Activated CD8-positive, alpha-beta memory T cell treated with anti-CD3 and anti-CD28 coated beads, Interleukin-2, amount 10 ng/mL, durations not matched to agents 7 days and 5 days (primary cell): ENCODE measurements at places on chromosomes 6 and 20. TPM values are rescaled to one million over a fixed set of nuclear protein-coding genes. Genes with fewer than 3 reads are reported as not detected.

GRCh38 chr6:68634726-68635411 is at the start of gene ADGRB3:
ADGRB3 (plus strand) TSS chr6:68635282; CDS start chr6:68638676, 3,394 bp downstream.
- peaks cover 14% of the 10 kb centered on the region for H3K4me1 ChIP-seq
- H3K27ac ChIP-seq = no peak within 1 kb of the TSS
- H3K4me3 ChIP-seq = peak within 1 kb of the TSS; percentile 73
- H3K36me3 ChIP-seq = no peaks in the 10 kb centered on the region
- peak; percentile 50 for DNase-seq
- peaks cover 45% of the 10 kb centered on the region for H3K27me3 ChIP-seq

Gene CST4
- not detected for total RNA-seq

DNA sequence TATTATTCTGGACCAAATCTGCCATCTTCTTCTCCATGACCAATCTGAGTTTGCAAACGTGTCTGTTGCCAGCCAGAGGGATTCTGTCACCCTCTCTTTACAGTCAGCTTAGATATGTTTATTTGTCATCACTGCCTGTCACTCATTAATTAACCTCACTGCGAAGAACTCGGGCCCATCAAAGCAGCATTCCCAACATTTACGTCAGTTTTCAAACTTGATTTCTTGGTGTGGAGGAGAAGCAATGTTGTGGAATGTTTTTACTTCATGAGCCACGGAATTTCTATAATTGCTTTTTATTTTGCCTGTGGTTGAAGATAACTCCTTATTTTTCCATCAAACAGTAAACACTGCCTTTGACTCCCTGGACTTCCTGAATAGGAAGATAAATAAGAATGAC is 91.8 kb upstream of the CNKSR3 start:
- DNase-seq = no peak
- H3K27me3 ChIP-seq = peaks cover 9% of the 10 kb centered on the region
- peaks cover 22% of the 10 kb centered on the region for H3K4me1 ChIP-seq
- no peaks in the 10 kb centered on the region for H3K36me3 ChIP-seq
- no peak overlapping the region for H3K4me3 ChIP-seq
- H3K27ac ChIP-seq = no peak overlapping the region

- H3K4me3 ChIP-seq = peak within 1 kb of the TSS; percentile 84
- peaks cover 37% of the 10 kb centered on the region for H3K4me1 ChIP-seq
- peak; percentile 78 for DNase-seq
These were observed at the start of gene PM20D2 for GRCh38 chr6:89145956-89146717. PM20D2 (plus strand) TSS chr6:89146055; CDS start chr6:89146145, 90 bp downstream.

Gene LY86
- total RNA-seq = 1.7 TPM
